Psoas muscle (tissue), 8 donors: ENCODE measurements at places on chromosomes 2 and 18. TPM values are rescaled to one million over a fixed set of nuclear protein-coding genes. Genes with fewer than 3 reads are reported as not detected.

DNA sequence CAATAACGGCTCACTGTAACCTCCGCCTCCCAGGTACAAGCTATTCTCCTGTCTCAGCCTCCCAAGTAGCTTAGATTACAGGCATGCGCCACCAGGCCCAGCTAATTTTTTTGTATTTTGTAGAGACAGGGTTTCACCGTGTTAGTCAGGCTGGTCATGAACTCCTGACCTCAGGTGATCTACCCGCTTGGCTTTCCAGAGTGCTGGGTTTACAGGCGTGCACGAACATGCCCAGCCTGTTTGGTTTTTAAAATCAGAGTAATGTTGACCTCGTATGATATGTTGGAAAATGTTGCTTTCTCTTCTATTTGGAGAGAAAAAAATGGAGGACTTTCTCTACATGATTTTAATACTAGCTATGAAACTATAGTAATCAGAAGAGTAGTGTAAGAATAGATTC, 386.2 kb downstream of the PTH2R start:
- DNase-seq, result no peak

- no peak for DNase-seq
These were observed 36.5 kb upstream of the ASNSD1 start for GRCh38 chr2:189624648-189625355.

DNA sequence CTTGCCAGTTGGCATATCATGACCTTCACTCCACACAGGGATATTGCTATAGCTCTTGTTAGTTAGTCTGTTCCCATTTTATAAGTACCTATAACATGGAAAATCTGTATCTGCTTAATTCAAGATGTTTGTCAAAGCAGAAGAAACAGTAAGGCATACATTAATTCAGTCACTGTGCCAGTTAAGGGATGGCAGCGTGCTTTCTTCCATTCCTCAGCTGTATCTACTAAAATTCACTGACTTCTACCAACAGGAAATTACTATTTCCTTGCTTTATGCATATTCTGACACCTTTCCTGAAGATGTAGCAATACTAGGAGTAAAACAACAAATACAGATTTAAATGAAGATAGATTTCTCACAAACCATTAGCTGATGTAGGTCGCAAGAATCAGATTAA, 59.9 kb downstream of the RNF152 start:
- DNase-seq, result no peak

GRCh38 chr2:46314065-46314835, 17.0 kb downstream of the EPAS1 start:
- no peak for DNase-seq

DNA sequence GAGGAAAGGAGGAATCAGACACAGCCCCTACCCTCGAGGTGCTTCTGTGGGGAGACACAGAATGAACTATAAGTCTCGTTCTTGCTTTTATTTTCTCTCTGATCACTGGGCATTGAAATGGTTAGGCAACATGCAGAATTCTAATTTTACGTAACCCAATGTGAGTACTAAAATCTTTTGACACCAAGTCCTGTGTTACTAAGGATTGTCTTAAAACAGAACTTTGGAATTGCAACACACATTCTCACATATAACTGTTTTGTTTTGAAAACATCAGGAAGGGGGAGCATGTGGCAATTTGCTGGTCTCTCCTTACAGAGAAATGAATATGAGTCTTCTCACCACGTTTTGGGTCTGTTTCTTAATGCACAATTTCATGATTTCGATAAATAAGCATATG, 23.6 kb upstream of the SULT1C4 start:
- no peak for DNase-seq

- DNase-seq, result no peak
These were observed 367.5 kb upstream of the RAB12 start for GRCh38 chr18:8241731-8242130.

DNA sequence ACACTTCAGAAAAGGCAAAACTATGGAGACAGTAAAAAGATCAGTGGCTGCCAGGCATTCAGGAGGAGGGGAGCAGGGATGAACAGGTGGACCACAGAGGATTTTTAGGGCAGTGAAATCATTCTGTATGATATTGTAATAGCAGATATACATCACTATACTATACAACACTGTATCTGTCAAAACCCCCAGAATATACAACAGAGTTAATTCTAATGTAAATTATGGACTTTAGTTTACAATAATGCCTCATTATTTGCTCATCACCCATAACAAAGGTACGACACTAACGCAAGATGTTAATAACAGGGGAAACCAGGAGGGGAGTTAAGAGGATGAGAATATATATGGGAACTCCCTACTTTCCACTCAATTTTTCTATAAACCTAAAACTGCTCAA, 28.8 kb downstream of the MAP3K2 start:
- no peak for DNase-seq

DNA sequence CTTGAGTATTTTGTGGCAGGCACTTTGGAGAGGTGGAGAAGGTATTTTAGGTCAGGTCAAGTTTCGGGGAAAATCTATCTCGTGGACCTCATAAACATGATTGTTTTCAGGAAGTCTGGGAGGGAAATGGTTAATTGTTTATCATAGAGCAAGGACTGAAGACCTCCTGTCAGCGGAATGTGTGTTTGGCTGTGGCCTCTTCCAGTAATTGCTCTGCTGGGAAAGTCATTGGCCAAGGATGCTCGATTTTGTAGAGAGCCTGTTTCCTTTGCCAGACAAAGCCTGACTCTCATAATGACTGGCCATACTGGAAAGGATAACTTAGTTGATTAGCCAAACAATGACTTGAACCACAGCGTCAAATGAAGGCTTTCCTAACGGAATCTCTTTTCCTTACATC, 30.0 kb downstream of the IL1R2 start:
- DNase-seq, result no peak

- DNase-seq, result no peak
These were observed 169.1 kb downstream of the RPIA start for GRCh38 chr2:88860421-88861075.

- no peak for DNase-seq
These were observed 77.1 kb downstream of the MYO5B start for GRCh38 chr18:50117863-50118262.

DNA sequence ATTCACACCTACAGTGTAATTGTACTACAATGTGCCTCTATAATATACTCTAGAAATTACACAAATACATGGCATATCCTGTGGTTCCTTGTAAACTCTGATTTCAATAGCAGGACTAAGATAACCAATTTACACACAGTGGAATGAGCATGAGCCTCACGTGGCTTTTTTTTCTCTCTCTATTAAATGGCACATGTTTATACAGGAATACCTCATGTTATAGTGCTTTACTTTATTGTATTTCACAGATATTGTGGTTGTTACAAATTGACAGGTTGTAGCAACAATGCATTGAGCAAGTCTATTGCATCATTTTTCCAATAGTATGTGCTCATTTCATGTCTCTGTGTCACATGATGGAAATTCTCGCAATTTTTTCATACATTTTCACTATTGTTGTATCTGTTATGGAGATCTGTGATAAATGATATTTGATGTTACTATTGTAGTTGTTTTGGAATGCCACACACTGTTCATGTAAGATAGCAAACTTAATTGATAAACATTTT, 260.0 kb downstream of the FSIP2 start:
- DNase-seq, result no peak

DNA sequence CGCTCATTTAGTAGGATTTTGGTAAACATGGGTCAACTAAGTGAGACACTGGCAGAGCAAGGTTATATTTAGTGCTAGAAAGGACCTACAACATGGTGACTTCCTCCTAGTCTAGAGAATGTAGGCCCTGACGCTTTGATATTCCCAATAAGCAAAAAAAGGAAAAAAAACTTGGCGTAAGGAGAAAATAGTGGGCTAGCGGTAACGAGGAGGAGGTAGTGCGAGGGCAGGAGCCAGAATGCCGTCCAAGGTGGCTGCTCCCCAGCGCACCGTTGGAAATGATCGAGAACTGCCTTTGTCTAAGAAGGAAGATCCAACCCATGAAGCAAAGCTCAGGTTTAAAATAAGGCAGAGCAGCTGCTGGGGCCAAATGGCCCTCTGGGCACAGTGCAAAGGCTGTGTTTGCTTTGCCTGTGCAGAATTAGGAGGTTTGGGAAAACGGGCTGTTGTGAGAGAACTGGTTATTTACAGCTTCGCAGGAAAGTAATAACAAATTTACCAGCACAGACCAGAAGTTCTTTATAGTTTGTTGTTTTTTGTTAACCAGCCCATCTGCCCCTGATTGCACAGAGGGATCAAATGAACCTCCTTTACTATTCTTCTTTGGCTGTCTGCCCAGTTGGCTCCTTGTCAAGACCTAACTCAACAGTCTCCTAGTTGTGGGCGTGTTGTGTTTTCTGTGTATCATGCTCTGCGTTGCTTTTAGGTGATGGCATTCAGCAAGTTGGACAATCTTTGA, 86.6 kb downstream of the ITGB1BP1 start:
- no peak for DNase-seq

- no peak for DNase-seq
These were observed 223.2 kb upstream of the COPS8 start for GRCh38 chr2:236862526-236862925.

- DNase-seq, result no peak
These were observed 862.9 kb upstream of the ACVR2A start for GRCh38 chr2:146981921-146982320.

DNA sequence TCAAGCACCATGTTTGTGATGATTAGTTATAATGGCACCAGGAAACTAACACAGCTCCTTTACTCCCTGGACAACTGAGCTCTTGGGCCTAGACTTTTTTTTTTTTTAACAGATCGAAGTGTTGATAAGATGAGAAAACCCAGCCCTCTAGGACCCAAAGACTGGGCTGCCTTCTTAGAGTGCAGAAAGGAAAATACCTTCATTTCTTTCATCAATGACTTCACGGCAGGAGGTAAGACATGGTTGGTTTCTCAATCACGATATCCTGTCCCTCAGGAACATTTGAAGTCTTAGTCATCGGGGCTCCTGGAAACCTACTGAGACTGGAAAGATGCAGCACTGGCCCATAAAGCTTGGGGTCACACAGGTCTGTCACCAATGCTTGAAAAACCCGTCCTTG, 84.7 kb downstream of the TNFRSF11A start:
- no peak for DNase-seq

DNA sequence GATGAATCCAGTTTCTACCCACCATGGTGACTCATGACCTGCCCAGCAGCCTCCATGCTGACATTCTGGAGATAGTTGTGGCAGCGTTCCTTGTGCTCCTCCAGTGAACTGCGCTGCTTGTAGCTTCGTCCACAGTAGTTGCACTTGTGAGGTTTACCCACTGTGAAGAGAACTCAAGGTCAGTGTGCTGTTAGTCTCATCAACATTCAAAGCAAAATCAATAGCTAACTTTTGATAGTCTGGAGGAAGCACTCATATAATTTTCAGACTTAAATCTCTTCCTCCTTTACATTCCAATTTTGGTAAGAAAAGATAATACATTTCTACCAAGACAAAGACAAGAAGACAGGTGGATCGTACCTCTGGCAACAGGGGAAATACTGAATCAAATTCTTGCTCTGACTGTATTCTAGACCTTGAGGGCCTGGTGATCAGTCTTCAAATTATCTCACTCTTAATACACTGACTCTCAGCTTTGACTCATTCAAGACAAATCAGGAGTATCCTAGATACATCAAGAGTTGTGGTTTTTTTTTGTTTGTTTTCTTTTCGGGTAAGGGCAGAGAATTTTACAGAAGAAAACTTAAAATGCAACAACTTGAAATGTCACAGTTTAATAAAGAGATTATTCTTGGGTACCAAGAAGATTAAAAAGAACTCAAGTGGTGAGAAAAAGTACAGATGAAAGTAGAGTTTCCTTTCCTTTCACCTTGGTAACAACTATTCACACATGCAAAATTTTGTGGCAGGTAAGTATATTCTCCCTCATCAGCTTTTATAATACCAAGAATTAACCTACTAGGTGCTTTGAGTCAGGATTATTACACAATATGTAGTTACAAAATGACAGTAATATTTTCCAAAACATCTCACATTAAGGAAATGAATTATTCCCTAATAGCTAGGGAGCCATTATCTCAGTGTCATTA, 129.2 kb downstream of the IKZF2 start:
- no peak for DNase-seq

- DNase-seq, result no peak
These were observed 9.7 kb downstream of the HSBP1L1 start for GRCh38 chr18:79974025-79974654.

DNA sequence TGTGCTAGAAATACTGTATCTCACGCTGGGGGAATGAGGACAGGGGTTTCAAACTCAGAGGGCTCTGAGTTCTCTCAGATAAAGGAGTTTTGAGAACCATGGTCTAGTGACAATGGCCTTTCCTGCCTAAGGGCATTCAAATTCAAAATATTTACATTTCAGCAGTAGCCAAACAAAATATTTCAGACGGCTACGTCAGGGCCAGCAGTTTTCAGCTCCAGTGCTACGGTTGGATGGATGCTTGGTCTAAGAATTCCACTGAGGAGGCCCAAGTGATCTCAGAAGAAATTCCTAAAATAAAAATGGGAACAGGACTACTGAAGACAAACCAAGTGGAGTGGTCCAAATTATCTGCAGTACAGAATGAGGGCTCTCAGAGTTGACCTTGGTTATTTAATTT, 41.1 kb upstream of the SCG2 start:
- DNase-seq, result no peak

GRCh38 chr18:2486426-2486825, 84.9 kb downstream of the METTL4 start:
- no peak for DNase-seq

DNA sequence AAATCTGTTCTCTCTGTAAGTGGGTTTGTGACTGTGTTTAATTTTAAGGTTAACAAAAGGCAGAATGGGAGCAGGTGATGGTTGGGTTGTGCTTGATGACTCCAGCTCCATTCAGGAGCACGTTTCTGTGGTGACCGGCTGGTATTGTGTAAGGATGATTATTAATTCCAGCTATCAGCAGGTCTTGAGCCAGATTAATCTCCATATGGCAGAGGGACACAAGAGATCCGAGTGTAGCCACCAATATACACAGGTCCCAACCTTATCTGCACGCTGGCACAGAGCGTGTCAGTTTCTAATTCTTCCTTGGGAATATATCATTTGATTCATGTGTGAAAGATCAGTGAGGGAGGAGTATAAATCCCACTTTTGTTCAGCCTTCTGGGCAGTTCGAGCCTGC, 199.0 kb upstream of the DCC start:
- no peak for DNase-seq

GRCh38 chr2:236238751-236239150, 25.5 kb downstream of the ASB18 start:
- no peak for DNase-seq

DNA sequence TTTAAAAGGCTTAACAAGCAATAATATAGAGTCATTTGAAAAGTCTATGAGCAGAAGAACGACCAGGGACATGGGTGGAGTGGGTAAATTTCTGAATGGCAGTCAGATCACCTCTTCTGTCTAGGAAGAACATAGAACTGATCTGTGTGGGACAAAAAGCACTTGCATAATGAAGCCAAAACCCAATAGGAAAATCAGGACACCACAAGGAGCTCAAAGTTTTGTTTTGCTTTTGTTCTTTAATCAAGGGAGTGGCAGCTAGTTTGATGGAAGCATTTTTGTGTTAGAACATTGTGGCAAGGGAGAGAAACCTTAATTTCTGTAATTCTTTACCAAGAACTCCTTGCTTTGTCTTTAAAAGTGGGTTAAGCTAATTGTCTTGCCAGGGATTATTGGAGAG, 240.2 kb upstream of the TANK start:
- no peak for DNase-seq

GRCh38 chr2:172426635-172427255, 641 bp upstream of the ITGA6 start:
- DNase-seq, result no peak

- no peak for DNase-seq
These were observed 99.5 kb upstream of the RNF152 start for GRCh38 chr18:61992285-61992684.

Gene TCF23
- total RNA-seq, result not detected

Gene STK17B
- 5.3 TPM for total RNA-seq

Gene IL18R1
- total RNA-seq, result 0.80 TPM

Gene IL36RN
- total RNA-seq, result not detected

Gene CFC1
- total RNA-seq, result not detected

Gene CXCR1
- 0.96 TPM for total RNA-seq

Gene CYP27A1
- total RNA-seq, result 46.8 TPM
